ENCODE measurements at places on chromosomes 16 and 17. TPM values are rescaled to one million over a fixed set of nuclear protein-coding genes. Genes with fewer than 3 reads are reported as not detected.

Gene ADAD2
- not detected for total RNA-seq

Gene CA5A
- total RNA-seq = not detected

Gene TBC1D28
- total RNA-seq = not detected

Gene NPIPA2
- 6.5 TPM for total RNA-seq

GRCh38 chr17:45341533-45342158, 24.8 kb upstream of the MAP3K14 start:
- no peak for DNase-seq
- H3K27ac ChIP-seq = no peak overlapping the region
- H3K36me3 ChIP-seq = no peaks in the 10 kb centered on the region
- H3K4me3 ChIP-seq = no peak overlapping the region
- peaks cover 2% of the 10 kb centered on the region for H3K27me3 ChIP-seq

- peaks cover 6% of the 10 kb centered on the region for H3K4me1 ChIP-seq
- peaks cover 45% of the 10 kb centered on the region for H3K36me3 ChIP-seq
- H3K27ac ChIP-seq = no peak overlapping the region
- DNase-seq = no peak
- no peaks in the 10 kb centered on the region for H3K27me3 ChIP-seq
These were observed 23.2 kb downstream of the VPS53 start for GRCh38 chr17:691423-691822.
